ENCODE measurements at places on chromosomes 7 and 10.

DNA sequence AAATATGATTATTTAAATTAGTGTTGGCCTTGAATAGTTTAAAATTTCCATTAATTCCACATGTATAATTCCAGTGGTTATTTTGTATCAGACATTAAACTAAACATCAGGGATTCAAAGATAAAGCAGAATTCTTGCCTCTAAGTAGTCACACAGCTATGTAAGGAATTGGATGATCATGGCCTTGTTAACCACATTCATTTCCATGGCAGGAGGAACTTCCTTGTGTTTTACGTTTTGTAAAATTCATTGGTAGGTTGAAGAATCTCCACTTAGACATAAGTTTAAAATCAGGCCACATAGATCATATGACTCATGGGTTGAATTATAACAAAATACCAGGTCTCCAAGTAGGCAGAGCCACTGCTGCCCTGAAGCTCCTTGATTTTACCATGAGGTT is 289.7 kb downstream of the PLXDC2 start:
- peak; percentile 83 for DNase-seq

GRCh38 chr10:21989453-21990154 is 13.9 kb downstream of the DNAJC1 start:
- DNase-seq: peak; percentile 59

DNA sequence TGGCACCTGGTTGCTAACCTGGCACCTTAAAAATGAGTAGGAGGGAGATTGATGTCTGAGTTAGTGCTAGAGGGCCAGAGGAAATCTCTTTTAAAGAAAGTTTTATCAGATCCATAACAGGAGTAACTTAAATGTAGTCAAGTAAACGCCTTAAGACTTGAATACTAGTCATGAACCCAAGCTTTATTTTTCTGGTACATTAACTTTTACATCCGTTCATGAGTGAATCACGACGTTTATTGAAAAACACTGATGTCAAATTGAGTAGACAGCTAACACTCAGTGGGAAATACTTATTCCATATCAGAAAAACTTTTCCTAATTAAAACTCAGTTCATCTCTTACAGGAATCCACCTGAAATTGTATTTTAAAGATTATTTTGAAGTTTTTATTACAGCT is 6.9 kb upstream of the LAMB1 start:
- DNase-seq: peak; percentile 54

DNA sequence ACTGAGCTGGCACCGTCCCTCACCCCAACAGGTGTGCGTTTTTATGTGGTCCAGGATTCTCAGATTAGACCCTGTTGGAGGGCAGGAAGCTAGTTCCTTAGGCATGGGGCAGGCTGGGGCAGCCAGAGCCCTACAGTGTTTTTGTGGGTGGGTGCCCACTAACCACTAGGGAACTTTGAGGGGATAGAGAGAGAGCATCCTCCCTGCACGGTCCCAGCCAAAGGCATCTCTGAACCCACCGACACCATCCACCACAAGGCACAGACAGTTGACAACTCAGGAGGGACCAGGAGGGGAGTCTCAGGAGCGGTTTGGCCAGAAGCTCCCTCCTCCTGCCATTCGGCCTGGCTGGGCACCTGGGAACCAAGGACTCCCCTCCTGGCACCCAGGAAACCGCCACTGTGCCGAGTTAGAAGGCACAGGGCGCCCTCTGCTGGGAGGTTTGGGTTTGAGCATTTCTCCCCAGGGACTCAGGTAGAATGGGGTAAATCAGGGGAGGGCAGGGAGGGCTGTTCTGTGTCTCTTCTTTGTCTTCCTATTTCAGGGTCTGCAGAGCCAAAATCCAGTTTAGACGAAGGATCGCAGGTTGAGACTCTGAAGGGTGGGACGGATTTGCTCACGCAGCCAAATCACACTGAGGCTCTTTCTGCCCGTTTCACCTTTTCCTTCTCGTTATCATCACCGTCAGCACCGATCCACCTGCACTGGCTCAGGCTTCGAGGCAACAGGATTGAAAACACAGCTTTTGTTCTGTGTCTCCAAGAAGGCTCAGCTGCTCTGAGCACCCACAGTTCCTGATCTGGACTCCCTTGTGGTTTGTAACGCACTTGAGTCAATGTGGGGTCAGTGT is 84.8 kb upstream of the COL13A1 start:
- DNase-seq: peak; percentile 58

GRCh38 chr10:77529050-77529576 is 108.5 kb downstream of the KCNMA1 start:
- no peak for DNase-seq

DNA sequence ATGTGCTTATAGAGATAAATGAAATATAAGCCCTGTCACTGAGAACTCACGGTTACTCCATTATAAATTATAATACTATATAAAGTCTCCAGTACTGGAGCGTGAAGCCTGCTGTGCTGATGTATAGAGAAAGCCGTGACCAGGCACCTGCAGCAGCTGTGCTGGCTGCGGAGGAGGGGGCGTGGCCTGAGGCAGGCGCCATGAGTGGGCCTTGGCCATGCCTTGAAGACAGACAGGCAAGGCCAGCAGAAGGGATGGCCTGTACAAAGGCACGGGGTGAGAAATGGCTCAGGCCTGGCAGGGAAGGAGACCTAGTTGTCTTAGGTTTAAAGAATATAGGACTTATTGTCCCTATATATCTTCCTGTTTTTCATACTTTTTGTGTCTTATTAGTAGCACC is 218.5 kb upstream of the STK17A start:
- no peak for DNase-seq

DNA sequence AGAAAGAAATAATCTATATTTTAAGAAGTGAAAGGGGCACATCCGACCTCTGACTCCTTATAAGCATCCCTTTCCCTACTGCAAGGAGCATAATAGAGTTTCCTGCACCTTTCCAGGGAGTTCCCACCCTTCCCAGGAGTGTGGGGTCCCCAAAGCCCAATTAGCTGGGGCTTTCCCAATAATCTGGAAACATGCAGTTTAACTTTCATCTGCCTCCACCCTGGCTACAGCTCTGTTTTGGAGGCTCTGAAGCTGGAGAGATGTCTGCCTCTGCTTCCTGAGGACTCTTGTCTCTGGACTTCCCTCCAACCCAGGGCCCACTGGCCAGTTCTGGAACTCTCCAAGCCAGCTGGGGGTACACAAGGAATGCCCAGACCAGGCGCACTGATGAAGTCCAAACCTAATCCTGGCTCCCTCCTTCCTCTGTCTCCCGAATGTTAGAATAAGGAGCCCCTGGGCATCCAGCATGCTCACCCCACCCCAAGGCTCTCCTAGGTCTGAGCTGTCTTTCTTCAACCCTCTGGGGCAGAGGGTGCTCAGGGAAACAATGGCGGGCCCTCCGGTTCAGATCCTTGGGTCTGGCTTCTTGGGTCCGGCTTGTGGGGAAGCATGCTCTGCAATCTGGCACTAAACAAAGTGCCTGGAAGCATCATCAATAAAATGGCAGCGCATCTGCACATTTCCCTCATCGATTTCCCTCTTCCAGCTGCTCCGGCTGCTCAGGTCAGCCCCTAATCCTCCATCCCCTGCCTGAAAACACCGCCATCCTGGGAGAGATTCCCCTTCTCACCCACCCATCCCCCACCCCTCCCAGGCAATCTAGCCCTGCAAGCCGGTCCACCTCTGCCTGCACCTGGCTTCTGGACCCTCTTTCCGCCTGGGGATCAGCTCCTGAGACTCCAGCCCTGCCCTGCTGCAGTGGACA is 13.3 kb downstream of the HOXA4 start:
- peak; percentile 48 for DNase-seq

DNA sequence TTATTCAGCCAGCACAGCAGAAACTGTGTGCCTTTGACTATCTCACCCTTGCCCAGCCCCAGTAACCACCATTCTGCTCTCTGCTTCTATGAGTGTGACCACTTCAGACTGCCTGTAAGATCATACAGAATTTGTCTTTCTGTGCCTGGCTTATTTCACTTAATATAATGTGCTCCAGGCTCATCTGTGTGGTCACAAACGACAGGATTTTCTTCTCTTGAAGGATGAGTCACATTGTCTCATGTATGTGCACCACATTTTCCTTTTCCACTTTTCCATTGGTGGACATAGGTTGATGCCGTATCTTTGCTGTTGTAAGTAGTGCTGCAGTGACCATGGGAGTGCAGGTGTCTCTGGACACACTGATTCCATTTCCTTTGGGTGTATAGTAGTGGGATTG is 122.5 kb upstream of the LANCL2 start:
- no peak for DNase-seq

- DNase-seq: no peak
These were observed 91.5 kb downstream of the ARID5B start for GRCh38 chr10:61992671-61993668.

- no peak for DNase-seq
These were observed 22.3 kb upstream of the SHH start for GRCh38 chr7:155834486-155835048.

GRCh38 chr7:105853931-105854419 is 22.4 kb downstream of the ATXN7L1 start:
- no peak for DNase-seq

- DNase-seq: no peak
These were observed 50.8 kb upstream of the AOAH start for GRCh38 chr7:36775061-36775620.

DNA sequence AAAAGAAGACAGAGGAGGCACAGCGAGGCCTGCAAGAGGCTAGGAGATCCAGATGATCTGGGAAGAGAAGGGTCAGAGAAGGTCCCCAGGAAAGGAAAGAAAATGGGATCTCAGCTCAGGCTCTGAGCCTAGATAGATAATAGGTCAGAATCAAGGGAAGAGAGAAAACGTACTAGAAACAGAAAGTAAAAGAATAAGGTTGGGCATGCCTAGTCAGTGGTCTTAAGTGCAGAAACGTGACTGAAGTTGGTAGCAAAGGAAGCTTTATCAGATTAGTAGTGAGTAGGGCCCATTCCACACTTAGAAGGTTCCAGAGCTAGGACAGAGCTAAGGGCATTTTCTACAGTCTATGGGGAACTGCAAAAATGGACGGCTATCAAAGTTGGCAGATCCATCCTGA is 84.8 kb upstream of the ASAH2 start:
- no peak for DNase-seq

DNA sequence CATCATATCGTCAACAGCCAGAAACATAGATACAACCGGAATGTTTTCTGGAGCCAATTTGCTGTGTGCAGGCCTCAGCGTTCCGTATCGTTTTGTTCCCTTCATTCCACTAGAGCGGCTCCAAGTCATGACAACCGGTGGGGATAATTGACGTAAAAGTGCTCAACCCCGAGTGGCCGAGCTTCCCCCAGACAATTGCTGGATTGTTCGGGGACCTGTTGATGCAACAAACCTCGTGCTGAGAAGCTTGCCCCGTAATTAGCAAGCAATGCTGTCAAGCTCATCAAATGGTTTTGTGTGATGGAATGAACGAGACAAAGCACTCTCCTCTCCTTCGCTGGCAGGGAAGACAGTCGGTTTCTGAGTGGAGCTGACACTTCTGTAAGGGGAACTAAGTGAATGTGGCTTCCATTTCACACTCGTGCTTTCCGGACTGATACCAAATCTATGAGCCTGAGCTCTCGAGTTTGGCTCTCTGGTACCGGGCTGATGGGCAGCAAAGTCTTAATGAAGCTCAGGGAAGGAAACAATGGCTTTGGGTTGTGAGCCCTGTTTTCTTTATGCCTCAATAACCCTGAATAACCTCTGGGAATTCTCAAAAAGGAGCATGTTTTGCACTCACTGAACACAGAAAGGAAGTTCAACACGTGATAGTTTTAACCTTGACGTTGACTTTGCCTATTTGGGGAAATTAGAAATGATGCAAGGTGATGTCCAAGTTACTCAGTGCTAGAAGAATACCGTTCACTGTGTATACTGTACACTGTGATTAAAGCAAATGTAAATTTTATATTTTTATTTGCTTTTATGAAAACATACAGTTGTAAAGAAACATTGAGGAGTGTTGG is 220.5 kb downstream of the BAMBI start:
- no peak for DNase-seq

- no peak for DNase-seq
These were observed 22.3 kb downstream of the CHST15 start for GRCh38 chr10:124071141-124071540.

GRCh38 chr10:8428654-8429053 is 374.2 kb downstream of the GATA3 start:
- DNase-seq: no peak

GRCh38 chr7:139562491-139562890 is 39.0 kb downstream of the CLEC2L start:
- no peak for DNase-seq

DNA sequence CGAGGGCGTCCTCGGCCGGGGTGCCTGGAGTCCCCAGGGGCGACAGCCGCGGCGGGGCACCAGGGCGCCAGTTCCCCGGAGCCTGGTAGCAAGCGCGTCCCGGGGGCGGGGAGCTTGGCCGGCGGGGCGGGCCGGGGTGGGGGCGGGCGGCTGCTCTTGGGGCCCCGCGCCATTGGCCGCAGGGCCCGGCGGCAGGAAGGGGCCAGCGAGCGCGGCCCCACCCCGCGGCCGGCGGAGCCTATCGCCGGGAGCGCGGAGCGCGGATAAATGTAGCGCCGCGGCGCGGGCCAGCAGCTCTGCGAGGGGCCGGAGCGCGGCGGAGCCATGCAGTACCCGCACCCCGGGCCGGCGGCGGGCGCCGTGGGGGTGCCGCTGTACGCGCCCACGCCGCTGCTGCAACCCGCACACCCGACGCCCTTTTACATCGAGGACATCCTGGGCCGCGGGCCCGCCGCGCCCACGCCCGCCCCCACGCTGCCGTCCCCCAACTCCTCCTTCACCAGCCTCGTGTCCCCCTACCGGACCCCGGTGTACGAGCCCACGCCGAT is at the start of gene HHEX:
HHEX (plus strand) TSS at position 293 of the 548 bp plus-strand sequence; CDS start at position 325, 32 bp downstream.
- peak; percentile 89 for DNase-seq

GRCh38 chr10:67259319-67259929 is 333.6 kb downstream of the LRRTM3 start:
- DNase-seq: no peak

DNA sequence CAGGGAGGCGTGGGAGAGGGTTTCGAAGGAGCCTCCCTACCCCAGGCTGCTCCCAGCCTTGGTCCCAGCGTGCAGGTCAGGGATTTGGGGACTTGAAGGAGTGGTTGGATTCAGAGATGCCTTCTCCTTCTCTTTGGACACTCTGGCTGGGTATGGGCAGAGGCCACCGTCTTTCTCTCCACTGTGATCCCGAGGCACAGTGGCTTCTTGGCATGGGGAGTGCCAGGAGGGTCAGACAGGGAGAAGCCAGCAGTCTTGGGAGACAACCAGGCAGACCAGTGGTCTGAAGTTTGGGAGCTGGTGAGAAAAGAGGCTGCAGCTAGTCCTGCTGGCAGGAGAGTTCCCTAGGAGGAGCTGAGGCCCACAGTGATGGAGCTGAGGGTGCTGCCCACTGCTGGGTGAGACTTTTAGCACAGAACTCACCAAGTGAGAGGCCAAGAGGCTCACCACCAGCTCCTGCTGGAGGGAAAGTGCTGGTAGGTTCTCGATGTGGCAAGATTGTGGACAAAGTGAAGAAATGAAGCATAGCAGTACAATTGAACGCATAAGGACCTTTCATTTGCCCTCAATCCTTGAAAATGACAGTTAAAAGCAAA is 35.2 kb upstream of the WDFY4 start:
- DNase-seq: peak; percentile 15

DNA sequence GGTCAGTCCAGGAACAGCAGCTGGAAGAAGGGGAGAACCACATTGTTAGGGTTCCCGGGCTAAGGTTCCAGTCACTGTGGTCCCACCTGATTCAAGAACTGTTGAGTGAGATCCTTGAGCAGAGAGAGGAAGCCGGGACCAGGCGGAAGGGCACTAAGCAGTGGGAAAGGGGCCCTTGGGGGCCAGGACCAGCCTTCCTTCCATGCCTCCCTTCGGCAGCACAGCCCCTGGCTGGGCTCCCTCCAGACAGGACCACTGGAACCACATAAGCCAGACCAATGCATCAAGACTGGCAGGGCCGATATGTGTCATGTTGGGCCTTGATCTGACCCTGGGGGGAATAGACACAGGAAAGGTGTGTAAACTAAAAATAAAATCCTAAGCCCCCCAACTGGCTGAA is 103.9 kb downstream of the STRA8 start:
- DNase-seq: no peak

GRCh38 chr10:104288355-104288754 is 19.4 kb downstream of the GSTO2 start:
- DNase-seq: no peak
